Effector CD8-positive, alpha-beta T cell (primary cell): ENCODE measurements at places on chromosomes 6 and 20.

DNA sequence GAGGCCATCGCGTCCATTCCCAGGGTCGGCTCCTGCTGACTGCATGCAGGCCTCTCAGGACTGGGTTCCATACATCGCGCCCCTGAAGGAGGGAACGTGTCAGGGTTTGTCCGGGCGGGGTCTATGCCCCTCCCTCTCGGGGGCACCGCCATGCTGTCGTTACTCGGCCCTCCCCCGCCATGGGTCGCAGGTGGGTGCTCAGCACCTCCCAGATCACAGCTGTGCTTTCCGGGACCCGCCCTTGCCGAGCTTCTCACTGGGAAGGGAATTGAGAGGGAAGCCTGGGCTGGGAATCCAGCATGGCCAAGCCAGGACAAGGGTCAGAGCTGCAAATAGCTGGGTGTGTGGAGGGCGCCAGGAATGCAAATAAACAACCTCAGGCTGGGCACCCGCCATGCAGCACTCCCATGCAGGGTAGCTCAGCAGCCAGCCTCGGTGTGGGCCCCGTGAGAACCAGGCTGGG, at the start of gene FRMD1:
FRMD1 (minus strand) TSS at position 270 of the 463 bp plus-strand sequence; CDS start at position 152, 118 bp downstream.
- DNase-seq: no peak

DNA sequence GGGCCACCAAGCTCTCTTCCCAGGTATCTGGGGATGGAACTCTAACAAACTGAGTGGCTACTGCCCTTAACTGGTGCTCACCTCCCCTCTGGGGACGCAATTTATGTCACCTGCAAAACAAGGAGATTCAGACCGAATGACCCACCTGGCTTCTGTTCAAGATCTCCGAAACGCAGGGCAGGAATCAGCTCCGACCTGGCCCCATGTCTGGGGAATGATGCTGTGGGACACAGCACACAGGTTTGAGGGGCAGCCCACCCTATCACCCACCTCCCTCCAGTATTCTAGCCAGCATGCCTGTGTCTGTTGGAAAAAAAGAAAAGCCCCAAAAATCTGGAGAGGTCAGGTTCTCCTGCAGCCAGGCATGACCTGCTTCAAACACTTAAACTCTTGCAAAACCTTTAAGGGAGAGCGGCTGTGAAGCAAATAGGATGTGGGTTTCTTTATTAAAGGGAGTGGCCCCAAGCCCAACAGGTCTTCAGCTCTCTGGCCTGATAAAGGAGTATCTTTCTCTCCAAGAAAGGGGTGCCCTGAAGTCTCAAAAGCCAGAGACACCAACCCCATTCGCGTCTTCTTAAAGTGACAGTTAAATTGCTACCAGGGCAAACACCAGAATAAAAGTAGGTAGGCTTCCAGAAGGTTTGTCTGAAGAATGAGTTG, 6.4 kb downstream of the PREX1 start:
- no peak for DNase-seq

DNA sequence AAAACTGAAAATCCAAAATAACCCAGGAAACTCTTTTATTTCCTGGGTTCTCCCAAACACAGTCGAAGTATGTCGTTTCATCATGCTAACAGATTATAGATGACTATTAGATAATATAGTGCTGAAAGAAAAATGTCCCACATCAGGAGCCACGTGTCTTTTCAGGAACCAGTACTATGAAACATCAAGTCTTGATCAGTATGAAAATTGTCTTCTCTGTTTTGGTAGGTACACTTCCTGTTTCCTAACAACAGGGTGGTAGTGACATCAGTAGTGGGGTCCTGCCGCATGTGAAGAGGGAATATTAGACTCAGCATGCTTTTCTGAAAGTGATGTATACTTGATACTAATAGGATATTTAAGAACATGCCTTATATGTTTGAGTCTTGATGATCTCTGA, 136.7 kb downstream of the HIVEP1 start:
- no peak for DNase-seq

- DNase-seq: no peak
These were observed 1033.5 kb downstream of the HACE1 start for GRCh38 chr6:103826209-103826608.

DNA sequence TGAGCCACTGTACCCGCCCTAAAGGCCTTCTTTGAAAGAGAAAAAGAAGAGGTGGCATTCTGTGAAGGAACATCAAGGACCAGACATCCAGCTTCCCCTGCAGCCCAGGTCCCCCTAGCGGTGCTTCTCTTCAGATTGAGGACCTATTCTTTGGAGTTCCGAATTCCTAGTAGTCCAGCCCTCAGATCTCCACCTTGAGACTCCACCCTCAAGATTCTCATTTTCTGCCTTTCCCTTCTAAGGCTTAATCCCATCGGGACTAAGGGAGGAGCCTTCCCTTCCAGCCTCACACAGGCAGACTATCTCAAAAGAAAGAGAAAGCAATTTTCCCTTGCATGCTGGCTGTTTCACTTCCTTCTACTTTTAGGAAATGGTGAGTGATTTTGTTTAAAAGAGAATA, 32.5 kb downstream of the MUC22 start:
- DNase-seq: no peak

DNA sequence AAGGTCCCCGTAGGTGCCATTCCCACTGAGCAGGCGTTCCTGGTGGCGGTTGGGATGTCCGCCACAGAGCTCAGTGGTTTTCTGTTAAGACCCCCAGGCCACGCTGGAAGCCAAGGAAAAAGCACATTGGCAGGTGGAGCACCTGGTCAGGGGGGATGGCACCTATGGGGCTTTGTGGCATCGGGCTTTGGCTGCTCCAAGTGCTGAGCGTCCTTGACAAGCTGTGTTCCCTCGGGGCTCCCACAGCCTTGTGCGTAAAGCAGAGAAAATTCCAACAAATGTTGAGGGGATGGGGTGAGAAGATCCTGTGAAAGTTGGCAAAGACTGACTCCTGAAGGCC, 135.4 kb downstream of the JPH2 start:
- DNase-seq: no peak

DNA sequence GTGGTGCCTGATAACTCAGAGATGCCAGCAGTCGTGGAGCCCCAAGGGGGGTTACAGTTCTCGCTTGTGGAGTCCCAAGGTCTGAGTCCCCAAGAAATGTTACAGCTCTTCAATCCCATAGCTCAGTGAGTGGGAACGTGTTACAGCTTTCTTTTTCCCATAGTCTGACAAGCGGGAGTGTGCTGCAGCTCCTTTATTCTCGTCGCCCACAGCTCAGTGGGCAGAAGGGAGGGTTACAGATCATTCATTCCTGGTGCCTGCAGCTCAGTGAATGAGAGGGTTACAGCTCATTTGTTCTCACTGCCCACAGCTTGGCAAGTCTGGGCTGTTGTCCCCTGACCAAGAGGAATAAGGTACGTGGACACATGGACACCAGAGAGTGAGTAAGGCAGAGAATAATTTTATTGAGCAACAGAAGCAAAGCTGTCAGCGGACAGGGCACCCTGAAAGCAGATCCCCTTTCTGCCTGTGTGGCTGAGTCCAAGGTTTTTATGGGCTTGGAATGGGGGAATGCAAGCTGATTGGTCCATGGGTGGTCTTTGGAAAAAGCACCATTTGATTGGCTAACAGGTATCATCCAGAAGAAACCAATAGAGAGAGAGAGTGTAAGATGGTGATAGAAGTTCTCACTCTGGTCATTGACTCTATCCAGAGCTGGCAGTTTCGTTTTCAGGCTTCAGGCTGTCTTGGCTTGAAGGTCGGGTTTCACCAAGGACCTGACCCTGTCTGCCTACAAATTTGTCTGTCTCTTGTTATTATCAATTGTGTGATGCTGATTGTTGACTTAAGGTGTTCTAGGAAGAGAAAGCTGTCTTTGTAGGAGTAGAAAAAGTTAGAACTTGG, 16.4 kb downstream of the RNF217 start:
- DNase-seq: no peak

GRCh38 chr6:20028562-20028961, 183.7 kb downstream of the MBOAT1 start:
- DNase-seq: no peak

GRCh38 chr6:166752928-166753721, 126.1 kb upstream of the RPS6KA2 start:
- no peak for DNase-seq

DNA sequence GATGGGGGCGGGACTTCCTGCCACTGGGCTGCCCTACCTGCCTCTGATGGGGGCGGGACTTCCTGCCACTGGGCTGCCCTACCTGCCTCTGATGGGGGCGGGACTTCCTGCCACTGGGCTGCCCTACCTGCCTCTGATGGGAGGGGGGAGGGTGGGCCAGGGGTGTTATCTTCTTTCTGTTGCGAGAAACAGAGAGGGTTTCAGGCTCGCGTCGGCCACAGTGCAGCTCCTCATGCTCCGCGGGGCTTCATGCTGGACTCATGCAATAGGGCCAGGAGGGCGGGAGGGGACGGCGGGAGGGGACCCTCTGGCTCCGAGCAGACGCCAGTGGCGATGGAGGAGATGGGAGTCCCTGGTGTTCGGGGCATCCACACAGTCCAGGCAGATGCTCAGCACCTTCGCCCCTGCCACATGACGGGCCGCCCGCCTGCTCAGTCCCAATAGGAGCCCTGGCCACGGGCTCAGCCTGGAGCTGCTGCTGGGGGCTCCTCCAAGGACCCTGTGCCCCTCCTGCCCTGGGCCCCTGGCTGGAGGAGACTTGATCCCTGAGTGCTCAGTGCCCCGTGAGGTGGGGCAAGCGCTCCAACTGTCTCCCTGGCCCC, 48.8 kb upstream of the CHRNA4 start:
- no peak for DNase-seq

- DNase-seq: no peak
These were observed 189.1 kb upstream of the TCF21 start for GRCh38 chr6:133699741-133700385.

- DNase-seq: no peak
These were observed 61.6 kb upstream of the EDN1 start for GRCh38 chr6:12228447-12229146.

GRCh38 chr6:142355520-142356174, 53.8 kb downstream of the ADGRG6 start:
- DNase-seq: no peak

DNA sequence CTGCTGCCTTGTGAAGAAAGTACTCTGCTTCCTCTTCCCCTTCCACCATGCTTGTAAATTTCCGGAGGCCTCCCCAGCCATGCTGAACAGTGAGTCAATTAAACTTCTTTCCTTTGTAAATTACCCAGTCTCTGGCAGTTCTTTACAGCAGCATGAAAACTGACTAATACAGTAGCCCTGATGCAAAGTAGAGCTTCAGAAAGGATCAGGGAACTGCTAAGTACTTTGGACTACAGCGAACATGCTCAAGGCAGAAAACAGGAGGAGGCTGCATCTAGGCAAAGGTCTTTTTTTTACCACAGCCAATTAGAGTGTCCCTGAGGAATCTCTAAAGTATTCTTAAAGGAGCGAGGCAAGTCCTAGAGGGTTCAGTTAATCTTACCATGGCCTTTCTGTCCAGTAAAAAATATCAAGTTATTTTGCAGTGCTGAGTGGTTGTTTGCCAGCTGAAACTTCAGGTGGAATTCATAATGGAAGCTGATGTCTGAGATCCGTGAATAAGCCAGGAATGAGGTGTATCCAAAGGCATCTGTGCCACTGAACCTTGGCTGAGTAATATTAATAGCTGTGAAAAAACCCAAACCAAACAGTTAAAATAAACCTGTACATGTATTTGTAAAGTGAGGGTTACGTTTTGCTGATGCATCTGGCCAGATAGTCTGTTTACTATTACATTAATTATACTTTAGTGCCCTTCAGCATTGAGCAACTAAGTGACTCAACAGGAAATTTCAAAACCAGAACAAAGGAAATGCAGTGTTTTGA, 170.4 kb downstream of the PHF3 start:
- DNase-seq: no peak

GRCh38 chr20:47917549-47918070, 132.3 kb upstream of the SULF2 start:
- DNase-seq: no peak

GRCh38 chr6:23435798-23436197, 690.2 kb upstream of the NRSN1 start:
- DNase-seq: no peak

DNA sequence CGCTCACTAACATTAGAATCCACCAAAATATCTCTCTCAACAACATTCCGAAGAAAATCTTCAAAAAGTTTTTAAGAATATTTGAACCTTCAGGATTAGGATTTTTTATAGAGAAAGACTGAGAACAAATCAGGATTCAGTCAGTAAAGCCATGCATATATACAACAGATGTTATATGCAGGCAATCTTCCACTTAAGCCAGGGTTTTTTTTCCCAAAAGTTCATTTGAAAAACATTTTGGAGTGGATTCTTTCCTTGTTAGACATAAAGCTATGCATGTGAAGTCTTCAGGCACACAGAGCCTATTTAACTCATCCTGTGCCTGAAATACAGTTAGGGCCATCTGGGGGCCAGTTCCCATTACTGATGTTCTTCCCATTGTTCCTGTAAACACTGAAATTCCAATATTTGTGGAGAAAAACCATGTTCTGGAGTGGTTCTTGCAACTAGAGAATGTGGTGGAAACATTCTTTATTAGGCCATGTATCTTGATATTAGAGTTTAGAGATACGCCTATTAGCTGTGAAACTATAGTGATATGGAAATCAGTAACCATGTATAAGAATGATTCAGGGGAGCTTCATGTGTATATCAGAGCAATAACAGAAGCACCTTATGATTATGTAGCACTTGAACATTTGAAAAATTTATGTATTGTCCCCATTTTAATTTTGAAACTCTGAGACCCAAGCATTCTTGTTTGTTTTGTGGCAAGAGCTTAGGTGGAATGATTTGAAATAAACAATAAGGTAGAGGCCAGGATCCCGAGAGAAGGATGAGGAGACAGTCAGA, 61.7 kb downstream of the PLEKHG1 start:
- no peak for DNase-seq

DNA sequence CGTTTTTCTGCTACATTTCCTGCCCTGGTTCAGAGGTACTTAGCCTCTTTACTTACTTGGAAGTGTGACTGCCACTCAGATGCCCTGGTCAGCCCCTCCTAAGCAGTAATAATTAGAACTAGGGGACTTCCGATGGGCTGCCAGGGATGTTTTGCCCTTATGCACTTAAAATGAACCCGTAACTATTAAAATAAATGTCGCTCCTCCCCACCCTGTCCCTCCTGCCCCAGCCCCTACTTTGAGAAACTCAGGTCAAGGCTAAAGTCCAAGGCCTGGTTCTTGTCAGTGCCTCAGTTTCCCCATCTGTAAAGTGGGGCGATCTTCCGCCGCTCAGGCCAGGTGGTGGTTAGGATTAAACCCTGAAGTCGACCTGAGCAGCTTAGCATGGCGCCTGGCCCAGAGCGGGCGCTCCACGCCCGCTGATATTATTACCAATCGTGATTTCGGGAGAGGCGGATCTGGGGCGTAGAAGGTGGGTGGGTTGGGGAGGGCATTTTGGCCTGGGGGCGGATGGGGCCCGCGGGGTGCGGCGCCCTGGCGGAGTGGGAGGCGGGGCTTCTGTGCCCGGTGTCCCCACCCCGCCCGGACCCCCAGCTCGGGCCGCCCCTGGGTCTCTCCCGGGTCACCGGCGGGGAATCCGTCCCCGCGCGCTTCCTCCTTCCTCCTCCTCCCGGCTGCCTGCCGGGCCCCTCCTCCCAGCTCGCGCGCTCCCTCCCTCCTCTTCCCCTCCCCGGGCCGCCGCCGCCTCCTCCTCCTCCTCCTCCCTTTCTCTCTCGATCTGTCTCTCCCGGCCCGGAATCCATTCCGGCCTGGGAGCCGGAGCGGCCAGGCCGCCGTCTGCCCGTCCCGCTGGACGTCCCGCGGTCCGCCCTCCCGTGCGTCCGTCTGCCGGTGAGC, at the start of gene SRC:
SRC (plus strand) TSS at position 802 of the 897 bp plus-strand sequence. CDS start 38,014 bp downstream, outside the sequence.
- DNase-seq: peak; percentile 6

- DNase-seq: no peak
These were observed 121.5 kb upstream of the NEDD9 start for GRCh38 chr6:11353921-11354389.
